Esophagus squamous epithelium (tissue), 5 donors: ENCODE measurements at places on chromosomes 1 and 21.
A peak's percentile ranks its signal among the peaks of the same experiment; 100 is the strongest.

- no peaks in the 10 kb centered on the region for H3K4me1 ChIP-seq
- no peak for DNase-seq
- H3K27me3 ChIP-seq, result peaks cover 16% of the 10 kb centered on the region
- no peak overlapping the region for H3K27ac ChIP-seq
- no peaks in the 10 kb centered on the region for H3K36me3 ChIP-seq
These were observed 27.6 kb upstream of the POGK start for GRCh38 chr1:166811691-166812090.

GRCh38 chr1:1614204-1614953 is 921 bp upstream of the MIB2 start:
- DNase-seq, result no peak
- H3K36me3 ChIP-seq, result peaks cover 3% of the 10 kb centered on the region
- H3K27me3 ChIP-seq, result no peaks in the 10 kb centered on the region
- peak overlapping the region; percentile 99 for H3K27ac ChIP-seq
- H3K4me1 ChIP-seq, result peaks cover 50% of the 10 kb centered on the region

- peaks cover 5% of the 10 kb centered on the region for H3K4me1 ChIP-seq
- H3K27ac ChIP-seq, result no peak overlapping the region
- no peaks in the 10 kb centered on the region for H3K27me3 ChIP-seq
- no peaks in the 10 kb centered on the region for H3K36me3 ChIP-seq
These were observed 19.7 kb downstream of the KIAA1614 start for GRCh38 chr1:180932378-180932777.

DNA sequence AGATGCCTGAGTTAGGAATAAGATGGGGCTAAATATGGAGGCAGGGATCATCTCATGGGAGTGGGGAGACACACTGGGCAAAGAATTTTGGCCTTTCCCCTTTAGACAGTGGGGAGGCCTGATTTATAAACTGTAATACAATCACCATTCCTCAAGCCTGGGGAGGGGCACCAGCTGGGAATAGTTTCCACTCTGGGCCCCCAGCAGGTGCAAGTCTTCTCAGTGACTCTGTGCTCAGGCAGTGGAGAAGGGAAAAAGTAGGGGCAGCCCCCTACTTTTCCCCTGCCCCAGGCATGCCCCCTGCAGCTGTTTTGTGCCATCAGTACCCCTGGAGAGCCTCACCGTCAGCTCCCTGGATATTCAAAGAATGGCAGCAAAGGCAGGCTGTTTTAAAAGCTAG is 19.1 kb downstream of the COA7 start:
- no peaks in the 10 kb centered on the region for H3K27me3 ChIP-seq
- peaks cover 19% of the 10 kb centered on the region for H3K4me1 ChIP-seq
- no peak for DNase-seq
- no peaks in the 10 kb centered on the region for H3K36me3 ChIP-seq
- no peak overlapping the region for H3K27ac ChIP-seq

GRCh38 chr1:99957818-99958217 is 12.0 kb upstream of the SLC35A3 start:
- H3K4me1 ChIP-seq, result no peaks in the 10 kb centered on the region
- no peaks in the 10 kb centered on the region for H3K36me3 ChIP-seq
- no peak for DNase-seq
- no peaks in the 10 kb centered on the region for H3K27me3 ChIP-seq
